ENCODE measurements at places on chromosomes 3 and 15. TPM values are rescaled to one million over a fixed set of nuclear protein-coding genes. Genes with fewer than 3 reads are reported as not detected.

SAMMSON gene
- total RNA-seq: not detected

FGD5 gene
- total RNA-seq: 0.51 TPM

ZNF609 gene
- 13.5 TPM for total RNA-seq

EMC7 gene
- total RNA-seq: 46.4 TPM

C15orf39 gene
- total RNA-seq: 22.6 TPM

GOLGA6L7 gene
- not detected for total RNA-seq

ISL2 gene
- total RNA-seq: 0.33 TPM

GOLGA8T gene
- not detected for total RNA-seq

DUOXA2 gene
- not detected for total RNA-seq

COL7A1 gene
- 122 TPM for total RNA-seq

SCN5A gene
- total RNA-seq: 0.76 TPM

INSYN1 gene
- total RNA-seq: 3.8 TPM

Data from mesangial cell (primary cell).